ENCODE measurements at places on chromosomes 5 and 9. TPM values are rescaled to one million over a fixed set of nuclear protein-coding genes. Genes with fewer than 3 reads are reported as not detected.

ARID3C gene
- total RNA-seq, result 0.20 TPM

PCDHGB2 gene
- 0.11 TPM for total RNA-seq

RASEF gene
- 8.3 TPM for total RNA-seq

SLC6A3 gene
- total RNA-seq, result 1.5 TPM

SMIM15 gene
- total RNA-seq, result 72.2 TPM

ASS1 gene
- 18.7 TPM for total RNA-seq

OTP gene
- total RNA-seq, result 0.08 TPM

PCDHA2 gene
- total RNA-seq, result 0.06 TPM

SPATA31D1 gene
- not detected for total RNA-seq

SPACA9 gene
- 5.8 TPM for total RNA-seq

SHISAL2B gene
- not detected for total RNA-seq

THOC3 gene
- 52.0 TPM for total RNA-seq

AOPEP gene
- 132 TPM for total RNA-seq

LRRC19 gene
- not detected for total RNA-seq

LURAP1L gene
- 28.2 TPM for total RNA-seq

FKBP15 gene
- 18.1 TPM for total RNA-seq

NME5 gene
- total RNA-seq, result not detected

MEIKIN gene
- not detected for total RNA-seq

ANKHD1 gene
- total RNA-seq, result 54.5 TPM

SLC45A2 gene
- total RNA-seq, result not detected

KIF12 gene
- total RNA-seq, result 2.3 TPM

WWC1 gene
- total RNA-seq, result 91.1 TPM

GLRA1 gene
- not detected for total RNA-seq

SLC36A3 gene
- not detected for total RNA-seq

PKD2L2 gene
- not detected for total RNA-seq

ABLIM3 gene
- total RNA-seq, result 21.0 TPM

IL17B gene
- total RNA-seq, result not detected

SLC4A9 gene
- total RNA-seq, result not detected

PCDHA11 gene
- total RNA-seq, result 0.07 TPM

LHX6 gene
- 3.7 TPM for total RNA-seq

SEMA6A gene
- total RNA-seq, result 0.15 TPM

BTNL8 gene
- not detected for total RNA-seq

TYRP1 gene
- total RNA-seq, result not detected

HAVCR2 gene
- 0.52 TPM for total RNA-seq

TXNDC8 gene
- total RNA-seq, result not detected

KCNN2 gene
- total RNA-seq, result 0.14 TPM

THBS4 gene
- 0.22 TPM for total RNA-seq

IFNB1 gene
- not detected for total RNA-seq

FAM151B gene
- total RNA-seq, result 1.3 TPM

N4BP3 gene
- 0.74 TPM for total RNA-seq

INSL4 gene
- 17.1 TPM for total RNA-seq

PCDHGB1 gene
- 1.5 TPM for total RNA-seq

ERCC6L2 gene
- total RNA-seq, result 10.5 TPM

SMIM33 gene
- not detected for total RNA-seq

DMRTA1 gene
- 0.56 TPM for total RNA-seq

CDO1 gene
- not detected for total RNA-seq

CAMK4 gene
- not detected for total RNA-seq
